ENCODE measurements at places on chromosomes 1 and 21. TPM values are rescaled to one million over a fixed set of nuclear protein-coding genes. Genes with fewer than 3 reads are reported as not detected.

Gene FGR
- not detected for polyA plus RNA-seq

Gene FAAP20
- polyA plus RNA-seq: 153 TPM

Gene PCP4
- not detected for polyA plus RNA-seq

Gene KCNC4
- 1.2 TPM for polyA plus RNA-seq

Gene KRTAP13-4
- polyA plus RNA-seq: not detected

Gene PDZK1
- 0.16 TPM for polyA plus RNA-seq

Gene SLC44A5
- 3.2 TPM for polyA plus RNA-seq

Gene B3GALT5
- polyA plus RNA-seq: not detected

Gene SYNC
- 1.1 TPM for polyA plus RNA-seq

Gene CFHR1
- not detected for polyA plus RNA-seq

Gene LCE1D
- polyA plus RNA-seq: not detected

Gene GPN2
- 31.8 TPM for polyA plus RNA-seq

Gene TAF5L
- polyA plus RNA-seq: 23.2 TPM

Gene RNU1-4
- not detected for polyA plus RNA-seq

Gene NCF2
- polyA plus RNA-seq: 0.15 TPM

Gene CAPN8
- polyA plus RNA-seq: not detected

Gene ADORA1
- not detected for polyA plus RNA-seq

Gene SH3D21
- polyA plus RNA-seq: 3.3 TPM

Gene TRIM62
- 0.58 TPM for polyA plus RNA-seq

Gene TMEM79
- polyA plus RNA-seq: 6.1 TPM

Gene EVA1B
- polyA plus RNA-seq: 39.1 TPM

Gene DNALI1
- polyA plus RNA-seq: 1.5 TPM

Gene TNFRSF18
- polyA plus RNA-seq: 0.24 TPM

Gene AXDND1
- not detected for polyA plus RNA-seq

Gene NES
- polyA plus RNA-seq: 4.2 TPM

Gene MIXL1
- polyA plus RNA-seq: not detected

Gene C1orf185
- polyA plus RNA-seq: not detected

Gene C8B
- not detected for polyA plus RNA-seq

Gene MACF1
- polyA plus RNA-seq: 96.3 TPM

Gene SFT2D2
- 15.7 TPM for polyA plus RNA-seq

Gene CATSPERE
- not detected for polyA plus RNA-seq

Gene CRYAA
- polyA plus RNA-seq: not detected

Gene MYOM3
- polyA plus RNA-seq: not detected

Gene GPR153
- polyA plus RNA-seq: 0.85 TPM

Gene ZBTB7B
- 28.7 TPM for polyA plus RNA-seq

Gene TMPRSS2
- not detected for polyA plus RNA-seq

Gene INTS7
- polyA plus RNA-seq: 33.3 TPM

Gene C1orf21
- polyA plus RNA-seq: 0.01 TPM

Gene ANKRD35
- 0.07 TPM for polyA plus RNA-seq

Gene EXTL2
- polyA plus RNA-seq: 14.1 TPM

Gene IQGAP3
- 16.5 TPM for polyA plus RNA-seq

Gene DMRTA2
- polyA plus RNA-seq: not detected

Gene KLHDC8A
- polyA plus RNA-seq: not detected

Gene RNU1-2
- not detected for polyA plus RNA-seq

Gene SEC16B
- polyA plus RNA-seq: not detected

Gene CASQ2
- polyA plus RNA-seq: not detected

Gene CELA2A
- polyA plus RNA-seq: not detected

Gene AMPD1
- polyA plus RNA-seq: 0.17 TPM

Gene DMBX1
- 3.4 TPM for polyA plus RNA-seq

Gene NPR1
- not detected for polyA plus RNA-seq

Gene FCGR1A
- polyA plus RNA-seq: 0.46 TPM

Gene DENND2D
- polyA plus RNA-seq: not detected

Gene TTLL10
- not detected for polyA plus RNA-seq

Gene LGALS8
- 71.0 TPM for polyA plus RNA-seq

Gene TSNAX
- polyA plus RNA-seq: 48.5 TPM

Gene NTMT2
- not detected for polyA plus RNA-seq

Data from K562 (cell line).